ENCODE measurements at places on chromosomes 6 and 20.

GRCh38 chr6:24504649-24505586 lies 10.1 kb downstream of the ALDH5A1 start:
- DNase-seq, result no peak

GRCh38 chr6:106525882-106526275 lies 103.4 kb downstream of the RTN4IP1 start:
- no peak for DNase-seq

GRCh38 chr6:53005663-53006250 lies 10.7 kb upstream of the GSTA4 start:
- no peak for DNase-seq

DNA sequence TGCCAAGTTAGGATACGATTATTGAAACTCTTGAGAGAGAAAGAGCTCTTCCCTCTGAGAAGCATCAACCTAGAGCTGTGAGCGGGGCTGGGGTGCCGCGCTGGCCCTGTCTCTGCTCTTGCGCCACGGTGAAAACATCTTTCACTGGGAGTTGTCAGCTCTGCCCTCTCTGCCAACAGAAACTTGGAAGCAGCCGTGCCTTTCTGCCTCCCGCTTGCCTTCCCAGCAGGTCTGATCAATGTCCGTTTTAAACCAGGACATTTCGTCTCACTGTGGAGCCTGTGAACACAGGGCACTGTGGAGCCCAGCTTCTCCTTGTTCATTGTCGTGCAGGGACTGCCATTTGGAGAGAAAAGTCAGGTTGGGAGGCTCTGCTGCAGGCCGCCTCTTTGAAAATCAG lies 249.2 kb upstream of the PMEPA1 start:
- DNase-seq, result no peak

DNA sequence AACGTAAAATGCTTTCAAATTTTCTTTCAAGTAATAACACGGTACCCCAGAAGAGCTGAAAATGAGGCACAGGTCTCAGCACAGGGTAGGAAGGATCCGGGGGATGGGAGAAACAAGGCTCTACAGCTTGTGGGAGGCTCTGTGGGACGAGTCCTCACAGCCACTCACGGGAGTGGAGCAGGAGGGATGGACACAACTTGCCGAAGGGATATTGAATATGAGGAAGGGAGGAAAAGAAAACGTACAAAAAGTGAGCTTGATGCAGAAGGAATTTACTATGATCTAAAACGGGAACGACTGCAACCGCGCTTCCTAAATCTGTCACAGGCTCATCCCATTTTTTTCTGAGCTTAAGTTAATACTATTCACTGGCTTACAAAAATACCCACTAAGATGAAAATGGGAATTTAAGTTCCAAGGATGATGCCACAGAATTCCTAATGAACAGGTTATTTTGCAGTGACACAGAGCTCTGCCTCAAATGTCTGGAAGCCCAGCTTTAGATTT lies 72.9 kb downstream of the FYN start:
- DNase-seq, result no peak

- no peak for DNase-seq
Observed at GRCh38 chr20:36270744-36271638, 34.7 kb downstream of the AAR2 start.

DNA sequence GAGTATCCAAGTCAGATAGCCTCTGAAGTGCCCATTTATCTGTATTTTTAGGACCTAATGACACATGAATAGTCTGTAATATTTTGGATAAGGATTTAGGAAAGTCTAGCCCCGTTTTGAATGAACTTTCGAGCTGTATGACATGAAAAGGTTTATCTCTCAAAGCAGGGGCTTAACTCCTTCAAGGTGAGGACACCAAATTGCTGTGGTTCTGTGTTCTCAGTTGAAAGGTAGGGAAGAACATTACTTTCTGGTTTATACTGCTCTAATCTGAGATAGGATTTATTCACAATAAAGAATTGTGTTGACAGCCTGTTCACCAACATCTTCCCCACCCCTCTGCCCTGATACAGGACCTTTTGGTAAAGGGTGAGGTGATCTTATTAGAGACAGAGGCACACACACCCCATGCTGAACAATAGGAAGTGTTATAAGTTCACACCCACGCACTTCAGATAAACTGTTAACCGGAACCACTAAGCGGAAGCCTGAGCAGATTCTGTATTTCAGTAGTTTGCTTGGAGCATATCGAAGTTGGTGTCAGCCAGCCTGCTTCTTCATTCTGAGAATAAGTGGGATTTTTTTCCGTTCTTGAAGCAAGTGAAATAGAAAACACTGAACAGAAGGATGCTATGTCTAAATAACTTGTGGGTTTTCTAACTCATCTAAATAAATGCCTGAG lies 223.3 kb downstream of the TMEM242 start:
- DNase-seq, result no peak

DNA sequence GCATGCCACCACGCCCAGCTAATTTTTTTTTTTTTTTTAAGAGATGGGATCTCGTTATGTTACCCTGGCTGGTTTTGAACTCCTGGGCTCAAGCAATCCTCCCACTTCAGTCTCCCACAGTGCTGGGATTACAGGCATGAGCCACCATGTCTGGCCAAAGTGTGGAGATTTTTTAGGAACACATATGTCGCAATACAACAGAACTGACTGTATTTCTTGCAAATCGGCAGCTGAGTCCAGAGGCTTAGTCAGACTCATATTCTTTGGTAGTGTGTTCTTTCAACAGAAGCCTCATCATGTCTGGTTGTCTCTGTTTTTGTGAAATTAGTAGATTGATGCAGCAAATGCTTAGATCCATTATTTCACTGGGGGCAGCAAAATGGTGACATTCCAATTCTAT lies 23.9 kb upstream of the CD164 start:
- DNase-seq, result no peak

DNA sequence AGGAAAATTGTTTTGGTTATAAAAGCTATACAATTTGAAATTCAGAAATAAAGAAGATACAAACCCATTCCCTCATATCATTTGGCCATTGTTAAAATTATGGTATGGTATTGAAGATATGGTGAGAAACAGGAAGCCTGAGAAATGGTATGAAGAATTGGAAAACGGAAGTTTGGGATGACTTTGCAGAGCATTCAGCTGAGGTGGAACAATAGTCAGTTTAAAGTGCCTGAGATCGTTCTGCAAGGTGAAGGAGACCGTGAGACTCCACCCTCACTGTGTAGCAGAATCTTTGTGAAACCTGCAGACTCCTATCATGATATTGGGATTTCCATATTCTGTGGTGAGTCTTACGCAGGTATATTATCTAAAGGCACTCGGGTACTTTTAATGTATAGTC lies 97.3 kb downstream of the ADGRB3 start:
- no peak for DNase-seq

- DNase-seq, result no peak
Observed at GRCh38 chr6:73857341-73857890, 161.4 kb downstream of the CD109 start.

DNA sequence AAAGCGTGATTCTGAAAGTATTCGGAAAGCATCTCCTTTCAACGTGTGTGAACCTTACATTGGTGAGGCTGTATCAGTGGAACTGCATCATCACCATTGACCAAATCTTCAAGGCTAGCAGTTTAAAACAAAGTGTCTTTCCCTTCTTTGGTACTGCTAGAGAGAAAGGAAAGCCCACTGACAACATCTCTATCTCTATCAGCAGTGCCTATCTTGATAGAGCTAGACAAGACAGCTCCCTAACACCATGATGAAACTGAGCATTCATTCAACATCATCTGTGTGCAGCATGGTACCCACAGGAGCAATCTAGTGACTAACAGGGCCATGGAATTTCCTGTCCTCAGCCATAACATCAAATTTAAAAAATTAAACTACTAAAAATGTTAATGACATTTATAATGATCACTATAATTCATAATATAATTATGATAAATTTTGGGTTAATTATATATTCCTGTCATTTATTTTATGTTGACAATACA lies 31.5 kb upstream of the EDN1 start:
- DNase-seq, result no peak

DNA sequence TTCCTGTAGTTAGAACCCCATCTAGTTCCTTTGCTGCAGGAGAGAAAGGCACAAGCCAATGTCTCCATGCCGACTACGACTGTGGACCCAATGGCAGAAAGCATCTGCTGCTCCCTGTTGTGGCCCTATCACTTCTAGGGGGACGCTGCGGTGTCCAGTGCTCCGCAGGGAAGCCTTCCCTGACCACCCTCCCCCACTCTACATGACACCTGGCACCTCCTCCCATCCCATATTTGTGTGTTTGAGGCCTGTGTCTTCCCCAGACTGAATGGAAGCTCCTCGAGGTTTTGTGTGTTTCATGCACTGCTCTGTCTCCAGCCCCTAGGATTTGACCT lies 159.5 kb downstream of the DTNBP1 start:
- DNase-seq, result no peak

DNA sequence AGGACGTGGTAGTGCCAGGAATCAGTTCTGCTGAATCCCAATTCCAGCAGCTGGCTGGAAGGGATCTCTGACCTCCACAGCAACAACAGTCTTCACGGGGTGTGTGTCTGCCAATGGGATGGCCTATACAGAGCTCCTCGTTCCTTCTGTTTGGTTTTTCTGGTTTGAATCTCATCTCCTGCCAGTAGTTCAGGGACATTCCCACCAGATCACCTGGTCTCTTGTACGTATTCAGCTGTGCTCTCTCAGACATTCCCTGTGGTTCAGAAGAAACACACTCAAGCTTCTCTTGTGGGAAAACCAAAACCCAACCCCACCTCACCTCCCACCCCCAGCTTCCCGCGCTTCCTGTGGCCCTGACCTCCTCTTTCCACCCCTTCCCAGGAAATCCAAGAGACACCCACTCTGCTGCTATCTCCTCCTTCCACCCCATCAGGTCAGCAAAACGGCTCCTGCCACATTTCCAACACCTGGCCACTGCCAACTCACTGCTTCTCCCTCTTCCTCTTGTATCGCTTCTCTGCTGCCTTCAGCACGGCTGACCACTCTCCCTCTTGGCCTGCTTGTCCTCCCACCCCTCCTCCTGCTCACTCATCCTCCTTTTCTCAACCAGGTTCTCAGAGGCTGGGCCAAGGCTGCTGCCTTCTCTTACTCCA lies 63.3 kb upstream of the PTGIS start:
- no peak for DNase-seq

GRCh38 chr6:131851049-131851769 lies 43.4 kb downstream of the ENPP1 start:
- no peak for DNase-seq

DNA sequence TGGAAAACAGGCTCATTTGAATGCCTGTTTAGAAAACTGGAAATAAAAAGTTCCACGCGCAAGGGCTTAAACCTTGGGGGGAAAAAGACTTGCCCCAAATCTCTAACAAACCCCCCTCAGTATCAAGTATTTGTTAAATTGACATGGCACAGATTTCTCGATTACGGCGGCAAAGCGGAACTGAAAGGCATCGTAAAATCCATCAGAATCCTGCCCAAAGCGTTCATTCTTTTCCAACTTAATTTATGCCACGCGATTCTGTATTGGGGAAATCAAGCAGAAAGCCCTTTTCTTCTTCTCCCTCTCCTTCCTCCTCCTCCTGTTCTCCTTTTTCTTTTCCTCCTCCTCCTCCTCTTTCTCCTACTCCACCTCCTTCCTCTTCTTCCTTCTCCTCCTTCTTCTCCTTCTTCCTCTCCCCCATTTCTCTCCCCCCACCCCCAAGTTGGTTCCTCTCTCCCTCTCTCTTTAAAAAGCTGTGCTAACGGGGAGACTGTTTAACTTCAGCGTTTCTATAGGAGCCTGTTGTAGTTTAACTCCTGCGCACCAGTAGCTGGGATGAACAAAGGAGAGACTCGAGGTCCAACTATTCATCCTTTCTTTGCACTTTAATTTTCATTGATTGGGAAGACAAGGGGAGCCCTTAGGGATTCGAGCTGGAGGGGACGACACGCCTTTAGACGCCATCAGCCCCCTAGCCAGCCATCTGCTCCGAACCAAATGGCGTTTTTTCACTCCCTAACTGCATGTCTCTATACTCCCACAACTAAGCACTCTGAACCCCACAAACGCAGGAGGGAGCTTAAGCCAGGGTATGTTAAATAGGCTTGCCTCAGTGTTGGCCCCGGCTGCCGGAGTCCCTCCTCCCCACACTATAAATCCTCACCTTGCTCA lies 2.7 kb upstream of the DLL1 start:
- no peak for DNase-seq

- DNase-seq, result no peak
Observed at GRCh38 chr6:12709116-12709515, 7.5 kb upstream of the PHACTR1 start.

GRCh38 chr20:50859161-50859560 lies 64.3 kb downstream of the BCAS4 start:
- no peak for DNase-seq

- no peak for DNase-seq
Observed at GRCh38 chr6:143953922-143954321, 54.1 kb downstream of the PLAGL1 start.

- DNase-seq, result no peak
Observed at GRCh38 chr6:159977255-159977903, 8.5 kb downstream of the IGF2R start.

DNA sequence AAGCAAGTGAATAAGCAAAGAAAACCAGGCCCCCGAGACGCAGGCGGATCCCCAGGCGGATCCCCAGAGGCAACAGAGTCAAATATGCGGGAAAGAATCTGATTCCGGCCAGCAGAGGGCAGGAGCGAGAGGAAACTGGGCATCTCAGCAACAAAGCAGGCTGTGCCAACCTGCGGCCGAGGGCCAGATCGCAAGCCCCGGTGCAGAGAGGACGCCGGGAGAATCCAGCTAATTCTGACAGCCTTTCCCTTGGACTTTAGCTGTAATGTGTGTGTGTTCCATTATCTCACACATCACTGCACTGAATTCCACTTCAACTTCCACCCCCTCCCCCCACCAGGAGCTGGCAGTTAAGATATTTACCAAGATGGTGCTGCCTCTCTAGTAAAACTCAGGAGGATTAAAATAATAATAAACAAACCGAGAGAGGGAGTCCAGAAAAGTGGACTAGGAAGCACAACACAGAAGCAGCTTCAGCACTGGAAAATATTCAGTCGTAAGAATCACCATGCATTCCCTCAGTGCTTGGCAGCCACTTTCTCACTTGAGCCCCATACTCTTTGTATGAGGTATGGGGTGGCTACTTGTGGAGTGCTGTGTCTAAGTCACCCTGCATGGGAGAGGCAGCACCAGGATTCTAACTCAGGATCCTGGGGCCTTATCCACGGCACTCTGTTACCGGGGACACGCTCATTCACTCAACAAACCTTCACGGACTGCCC lies 66.2 kb upstream of the SNX9 start:
- peak; percentile 78 for DNase-seq

DNA sequence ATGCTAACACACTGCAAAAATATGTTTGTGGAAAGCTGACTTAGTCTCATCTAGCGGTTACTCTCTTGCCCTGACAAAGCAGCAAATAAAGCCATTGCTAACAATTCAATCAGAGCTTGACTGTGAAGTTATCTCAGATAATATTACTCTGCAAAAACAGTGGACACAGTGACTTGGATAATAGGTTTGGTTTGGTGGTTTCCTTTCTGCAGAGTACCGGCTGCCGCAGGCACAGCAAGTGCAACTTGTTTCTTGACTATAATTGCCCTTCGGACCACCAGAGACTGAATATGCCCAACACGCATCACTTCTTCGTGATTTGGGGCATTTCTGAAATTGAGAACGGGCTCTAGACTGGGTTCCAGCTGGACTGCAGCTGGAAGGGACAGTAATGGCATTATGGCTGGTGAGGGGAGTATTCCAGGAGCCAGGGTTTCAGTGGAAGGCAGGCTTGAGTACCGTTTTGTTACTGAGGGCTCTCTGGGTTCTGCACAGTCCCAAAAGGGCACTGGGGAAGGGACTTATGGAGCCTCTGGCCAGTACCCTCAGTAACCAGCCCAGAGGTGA lies 40.0 kb downstream of the DSTN start:
- no peak for DNase-seq

GRCh38 chr6:168517742-168518347 lies 76.9 kb downstream of the SMOC2 start:
- no peak for DNase-seq

GRCh38 chr20:35007413-35007812 lies 51.7 kb downstream of the MYH7B start:
- DNase-seq, result no peak
